ENCODE measurements at places on chromosomes 1 and 21.
A peak's percentile ranks its signal among the peaks of the same experiment; 100 is the strongest.

DNA sequence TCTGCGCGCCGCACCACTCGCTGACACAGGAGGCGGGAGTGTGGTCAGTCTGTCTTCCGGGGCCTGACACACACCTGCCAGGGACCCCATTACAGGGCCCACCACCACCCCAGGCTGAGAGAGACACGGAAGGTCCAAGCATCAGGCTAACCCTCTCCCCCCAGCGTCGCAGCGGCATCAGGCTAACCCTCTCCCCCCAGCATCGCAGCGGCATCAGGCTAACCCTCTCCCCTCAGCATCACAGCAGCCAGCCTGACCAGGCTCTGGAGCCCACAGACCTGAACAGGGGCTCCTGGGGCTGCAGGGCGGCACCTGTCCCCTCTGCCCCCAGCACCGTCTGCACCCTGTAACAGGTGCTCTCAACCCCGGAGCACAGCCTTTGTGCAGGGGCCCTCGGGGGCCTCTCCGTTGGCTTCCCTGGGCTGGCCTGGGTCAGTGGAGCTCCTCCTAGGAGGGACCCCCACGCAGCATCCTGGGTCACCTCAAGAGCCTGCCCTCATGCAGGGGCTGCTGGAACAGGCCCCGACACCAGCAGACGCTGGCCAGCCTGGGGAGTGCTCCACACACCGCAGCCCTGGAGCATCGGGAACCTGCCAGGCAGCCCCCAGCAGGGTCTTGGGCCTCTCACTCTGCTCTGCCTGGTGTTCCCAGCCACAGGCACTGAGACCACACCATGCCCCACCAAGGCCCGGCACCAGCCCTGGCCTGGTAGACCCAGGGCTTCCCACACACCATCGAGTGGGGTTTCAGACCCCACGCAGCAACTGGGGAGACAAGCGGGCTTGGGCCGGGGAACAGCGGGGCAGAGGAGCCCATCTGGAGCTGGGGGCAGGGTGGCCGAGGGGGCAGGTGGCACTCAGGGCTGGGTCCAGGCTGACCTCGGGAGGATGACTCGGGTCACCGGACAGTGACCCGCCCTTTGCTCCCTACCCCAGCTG, 67.0 kb downstream of the MEGF6 start:
- no peak for DNase-seq

- peak; percentile 70 for DNase-seq
These were observed 80.2 kb upstream of the GREM2 start for GRCh38 chr1:240691909-240692705.

DNA sequence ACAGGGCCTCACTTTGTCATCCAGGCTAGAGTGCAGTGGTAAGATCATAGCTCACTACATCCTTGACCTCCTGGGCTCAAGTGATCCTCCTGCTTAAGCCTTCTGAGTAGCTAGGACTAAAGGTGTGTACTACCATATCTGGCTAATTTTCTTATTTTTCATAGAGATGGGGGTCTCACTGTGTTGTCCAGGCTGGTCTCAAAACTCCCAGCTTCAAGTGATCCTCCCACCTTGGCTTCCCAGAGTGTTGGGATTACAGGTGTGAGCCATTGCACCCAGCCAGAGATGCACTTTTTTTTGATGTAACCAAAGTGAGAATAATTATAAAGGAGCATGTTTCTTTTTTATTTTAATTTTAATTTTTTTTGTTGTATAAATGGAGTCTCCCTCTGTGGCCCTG, 28.4 kb downstream of the CLIC4 start:
- DNase-seq = no peak

DNA sequence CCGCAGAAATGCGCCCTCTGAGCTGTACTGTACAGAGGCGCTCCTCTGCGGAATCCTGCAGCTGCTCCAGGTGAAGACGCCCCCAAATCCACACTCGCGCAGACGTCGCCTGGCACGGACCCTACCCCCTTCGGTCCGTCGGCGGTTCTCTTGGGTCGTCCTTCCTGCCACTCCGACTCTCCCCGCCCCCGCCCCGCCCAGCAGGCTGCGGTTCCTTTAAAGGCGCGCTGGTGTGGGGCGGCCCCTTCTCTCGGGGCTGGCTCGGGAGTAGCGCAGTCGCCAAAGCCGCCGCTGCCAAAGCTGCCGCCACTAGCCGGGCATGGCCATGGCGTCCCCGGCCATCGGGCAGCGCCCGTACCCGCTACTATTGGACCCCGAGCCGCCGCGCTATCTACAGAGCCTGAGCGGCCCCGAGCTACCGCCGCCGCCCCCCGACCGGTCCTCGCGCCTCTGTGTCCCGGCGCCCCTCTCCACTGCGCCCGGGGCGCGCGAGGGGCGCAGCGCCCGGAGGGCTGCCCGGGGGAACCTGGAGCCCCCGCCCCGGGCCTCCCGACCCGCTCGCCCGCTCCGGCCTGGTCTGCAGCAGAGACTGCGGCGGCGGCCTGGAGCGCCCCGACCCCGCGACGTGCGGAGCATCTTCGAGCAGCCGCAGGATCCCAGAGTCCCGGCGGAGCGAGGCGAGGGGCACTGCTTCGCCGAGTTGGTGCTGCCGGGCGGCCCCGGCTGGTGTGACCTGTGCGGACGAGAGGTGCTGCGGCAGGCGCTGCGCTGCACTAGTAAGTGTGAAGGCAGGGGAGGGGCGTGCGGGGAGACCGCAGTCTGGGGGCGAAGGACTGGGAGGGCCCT, at the start of gene RASSF5:
Gene RASSF5, plus strand, starts transcription at position 248 of the 846 bp plus-strand sequence. Its CDS starts 72 bp downstream, at position 320.
- peak; percentile 64 for DNase-seq

DNA sequence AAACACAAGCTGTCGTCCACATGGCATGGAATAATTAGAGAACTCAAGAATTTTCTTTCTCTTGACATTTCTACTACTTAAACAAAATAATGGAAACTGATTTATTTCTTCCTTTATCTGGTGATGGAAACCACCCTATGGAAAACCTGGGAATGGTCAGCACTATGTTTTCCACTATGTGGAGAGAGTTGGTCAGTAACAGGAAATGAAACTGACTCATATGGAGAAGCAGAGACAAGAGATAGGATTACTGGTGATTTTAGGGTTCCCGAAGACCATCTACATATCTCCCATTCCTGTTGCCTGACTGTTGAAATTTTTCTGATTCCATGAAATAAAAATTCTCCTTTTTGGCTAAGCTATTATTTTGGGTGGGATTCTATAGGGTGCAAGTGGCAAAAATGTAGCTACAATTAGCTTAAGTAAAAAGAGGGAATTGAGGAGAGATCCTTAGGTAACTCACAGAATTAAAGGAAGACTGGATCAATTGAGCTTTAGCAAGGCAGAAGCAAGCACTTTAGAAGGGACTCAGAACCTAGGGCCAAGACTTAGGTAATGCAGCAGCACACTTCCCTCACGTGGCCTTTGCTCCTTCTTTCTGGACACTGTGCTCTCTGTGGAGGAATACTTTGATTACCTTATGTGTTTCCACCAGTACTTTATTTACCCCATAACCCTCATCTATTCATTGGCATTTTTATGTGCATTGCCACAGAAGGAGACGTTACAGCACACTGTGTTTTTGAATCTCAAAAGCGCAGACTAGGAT, 89.6 kb downstream of the LEPR start:
- DNase-seq = peak; percentile 37

DNA sequence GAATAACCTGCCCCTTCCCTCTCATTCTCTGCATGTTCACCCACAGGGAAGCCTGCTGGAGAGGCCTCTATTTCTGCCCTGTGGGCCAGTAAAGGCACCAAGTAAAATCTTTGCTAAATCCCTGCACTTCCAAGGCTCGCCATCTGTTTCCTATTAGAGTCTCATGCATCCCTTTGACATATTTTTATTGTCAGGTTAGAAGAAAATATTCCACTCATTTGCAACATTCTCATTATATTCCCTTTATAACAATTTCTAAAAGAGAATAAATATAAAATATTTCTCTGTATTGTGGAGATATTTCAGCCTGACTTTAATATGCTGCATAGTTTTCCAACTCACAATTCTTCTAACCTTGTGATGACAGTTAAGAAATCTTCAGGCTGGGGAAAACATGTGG, 340.4 kb upstream of the VAMP3 start:
- DNase-seq = no peak

DNA sequence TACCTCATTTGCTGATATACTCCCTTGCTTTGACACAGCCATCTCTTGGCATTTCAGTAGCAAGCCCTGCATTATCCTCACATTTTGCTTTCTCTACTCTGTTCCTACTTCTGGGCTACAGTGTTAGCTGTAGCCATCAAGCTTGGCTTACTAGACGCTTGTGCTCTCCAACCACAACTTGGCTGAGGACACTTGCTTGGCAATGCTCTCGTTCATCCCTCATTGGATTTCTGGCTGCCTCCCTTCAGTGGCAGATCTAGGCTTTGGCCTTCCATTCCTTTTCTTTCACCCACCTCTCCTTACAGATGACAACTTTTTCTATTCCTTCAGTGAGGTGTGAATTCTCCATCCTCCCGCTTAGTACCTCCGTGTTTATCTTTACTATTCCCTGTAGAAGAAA, 428.7 kb upstream of the LRRC7 start:
- no peak for DNase-seq

GRCh38 chr1:69123486-69123885, 444.2 kb upstream of the LRRC7 start:
- DNase-seq = no peak

DNA sequence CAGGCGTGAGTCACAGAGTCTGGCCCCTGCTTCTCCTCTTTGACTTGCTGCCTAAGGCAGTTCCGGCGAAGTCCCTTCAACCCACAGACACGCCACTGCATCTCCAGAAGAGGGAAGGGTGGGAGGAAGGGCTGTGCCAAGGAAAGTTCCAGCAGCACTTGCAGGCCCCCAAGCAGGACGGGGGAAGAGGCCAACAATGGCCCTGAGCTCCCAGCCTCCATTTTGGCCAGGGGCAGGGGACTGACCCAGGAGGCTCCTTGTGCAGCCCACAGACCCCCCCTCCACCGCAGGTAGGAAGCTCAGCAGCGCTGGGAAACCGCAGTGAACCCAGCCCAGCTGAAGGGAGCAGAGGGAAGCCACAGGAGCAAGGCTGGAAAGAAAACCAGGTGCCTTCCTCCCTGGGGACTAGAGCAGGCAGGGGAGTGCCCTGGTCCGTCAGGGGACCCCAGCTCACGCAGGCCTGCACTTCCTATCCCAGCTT, 35.4 kb downstream of the ACOT7 start:
- no peak for DNase-seq

DNA sequence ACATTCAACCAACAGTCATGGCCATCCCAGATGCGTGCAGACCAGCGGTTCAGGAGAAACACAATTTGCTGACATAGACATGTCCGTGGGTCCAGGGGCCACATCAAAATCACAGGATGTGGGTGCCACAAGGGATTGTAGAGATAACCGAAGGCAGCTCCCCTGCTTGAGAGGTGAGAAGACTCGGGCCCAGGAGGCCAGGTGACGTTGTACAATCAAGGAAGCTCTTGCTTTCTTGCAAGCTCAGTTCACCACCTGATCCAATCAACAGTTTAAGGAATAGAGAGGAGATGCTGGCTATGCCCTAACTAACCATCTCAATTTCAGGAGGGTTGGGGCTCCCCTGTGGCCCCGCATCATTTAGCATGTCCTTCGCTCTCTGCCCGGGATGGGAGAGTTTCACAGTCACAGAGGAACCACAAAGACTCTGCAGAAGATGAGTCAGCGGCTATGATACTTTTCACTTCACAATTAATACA, 19.5 kb downstream of the UBASH3A start:
- no peak for DNase-seq

- DNase-seq = no peak
These were observed 4.8 kb downstream of the KIAA1614 start for GRCh38 chr1:180917306-180918065.

DNA sequence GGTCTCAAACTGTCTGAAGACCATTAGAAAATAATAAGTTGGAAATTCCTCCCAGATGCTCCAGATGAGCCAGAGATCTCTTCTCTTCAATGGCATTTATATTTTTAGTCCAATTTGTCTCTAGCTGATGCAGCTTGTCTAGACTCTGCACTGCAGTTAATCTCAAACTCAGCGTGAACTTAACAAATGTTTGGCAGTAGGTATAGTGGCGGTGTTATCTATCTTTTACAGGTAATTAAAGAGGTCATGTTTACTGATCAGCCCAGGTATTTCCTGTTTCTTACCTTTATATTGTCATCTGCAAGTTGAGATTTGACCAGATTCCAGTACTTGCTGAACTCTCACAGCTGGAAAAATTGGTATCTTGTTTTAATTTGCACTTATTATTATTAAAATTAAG, 1024.5 kb upstream of the ADGRL2 start:
- DNase-seq = no peak

DNA sequence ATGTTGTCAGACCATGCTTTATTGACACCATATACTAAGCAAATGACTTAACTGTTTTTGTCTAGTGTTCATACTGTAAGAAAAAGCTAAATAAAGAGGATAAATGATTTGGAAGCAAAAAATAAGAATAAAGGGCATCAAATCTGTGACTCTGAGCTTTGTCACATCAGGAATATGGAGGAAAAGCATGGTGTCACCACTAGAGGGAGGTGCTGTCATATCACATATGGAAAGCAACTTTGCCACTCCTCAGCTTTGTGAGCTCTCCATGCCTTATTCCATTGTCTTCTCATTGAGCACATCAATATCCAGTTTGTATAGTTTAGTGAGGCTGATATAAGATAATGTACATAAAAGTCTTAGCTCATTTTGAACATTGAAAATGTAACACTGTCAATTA, 20.8 kb upstream of the GBP1 start:
- no peak for DNase-seq

GRCh38 chr1:207504438-207504837, 8.5 kb downstream of the CR1 start:
- DNase-seq = no peak

GRCh38 chr1:91201694-91202093, 179.9 kb upstream of the ZNF644 start:
- DNase-seq = no peak

GRCh38 chr1:233518344-233518743, 95.6 kb upstream of the KCNK1 start:
- DNase-seq = no peak

DNA sequence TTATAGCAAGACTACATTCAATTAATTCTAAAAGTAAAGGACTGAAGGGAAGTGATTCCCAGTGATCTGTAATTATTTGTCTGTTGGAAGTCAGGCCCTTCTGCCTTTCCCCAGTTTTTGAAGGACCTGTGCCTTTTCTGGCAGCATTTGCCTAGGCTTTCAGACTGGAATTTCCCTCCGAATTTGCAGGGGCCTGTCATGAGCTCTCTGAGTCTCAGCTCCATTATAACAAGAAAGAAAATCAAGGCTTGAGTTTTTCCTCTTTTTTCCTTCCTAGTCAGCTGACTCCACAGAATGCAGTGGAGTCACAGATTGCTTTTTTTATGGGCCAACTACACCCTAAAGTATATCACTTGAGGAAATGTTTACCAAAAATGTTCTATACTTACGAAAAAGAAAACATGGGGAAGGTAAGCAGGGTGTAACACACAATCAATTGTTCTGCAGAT, 1.1 kb downstream of the NR5A2 start:
- no peak for DNase-seq

- DNase-seq = no peak
These were observed 61.5 kb upstream of the WLS start for GRCh38 chr1:68293609-68294366.

GRCh38 chr1:153796786-153797659, 21.8 kb downstream of the SLC27A3 start:
- peak; percentile 63 for DNase-seq

DNA sequence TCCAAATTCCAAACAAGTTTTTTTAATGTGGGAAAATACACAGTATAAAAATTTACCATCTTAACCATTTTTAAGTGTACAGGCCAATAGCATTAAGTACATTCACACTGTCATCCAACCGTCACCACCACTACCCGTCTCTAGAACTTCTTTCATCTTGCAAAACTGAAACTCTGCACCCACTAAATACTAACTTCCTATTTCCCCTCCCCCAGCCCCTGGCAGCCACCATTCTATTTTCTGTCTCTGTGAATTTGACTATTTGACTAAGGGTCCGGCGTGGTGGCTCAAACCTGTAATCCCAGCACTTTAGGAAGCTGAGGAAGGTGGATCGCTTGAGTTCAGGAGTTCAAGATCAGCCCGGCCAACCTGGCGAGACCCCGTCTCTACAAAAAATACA, 36.1 kb downstream of the CLSTN1 start:
- DNase-seq = no peak
